ENCODE measurements at places on chromosomes 5 and 9.

DNA sequence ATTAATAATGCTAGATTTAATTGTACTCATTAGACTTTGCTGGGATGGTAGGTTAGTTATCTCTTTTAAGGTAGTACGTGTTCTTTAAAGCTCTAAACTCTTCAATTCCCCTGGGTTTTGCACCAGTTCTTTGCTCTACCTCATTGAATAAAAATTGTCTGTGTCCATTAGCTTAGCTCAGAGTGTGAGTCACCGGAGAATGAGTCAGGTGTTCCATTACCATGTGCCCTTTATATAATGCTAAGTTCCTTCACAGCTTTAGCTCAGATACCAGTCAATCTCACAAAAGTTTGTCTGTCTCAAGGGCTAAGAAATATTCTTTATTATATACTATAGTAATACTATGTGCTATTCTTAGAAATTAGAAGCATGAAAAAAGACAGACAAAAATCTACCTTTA lies 339.4 kb downstream of the PRELID2 start:
- DNase-seq: no peak

GRCh38 chr5:131224387-131225201 lies 39.3 kb upstream of the CDC42SE2 start:
- no peak for DNase-seq

DNA sequence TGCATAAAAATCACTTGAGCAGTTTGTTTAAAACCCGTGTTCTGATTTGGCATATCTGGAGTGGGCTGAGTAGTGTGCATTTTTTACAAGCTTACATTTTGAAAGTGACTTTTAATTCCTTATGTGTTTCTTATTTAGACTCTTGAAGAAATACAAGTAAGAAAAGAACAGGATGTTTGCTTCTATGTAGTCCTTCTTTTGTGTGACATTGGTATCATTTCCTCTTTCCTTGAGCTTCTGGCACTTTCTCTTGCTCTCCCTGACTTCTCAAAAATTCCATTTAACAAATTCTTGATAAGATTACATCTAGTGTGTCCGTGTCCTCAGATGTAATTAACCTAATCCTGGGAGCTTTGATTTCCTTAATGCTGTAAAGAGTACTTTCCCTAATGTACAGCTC lies 12.5 kb downstream of the GARNL3 start:
- no peak for DNase-seq

DNA sequence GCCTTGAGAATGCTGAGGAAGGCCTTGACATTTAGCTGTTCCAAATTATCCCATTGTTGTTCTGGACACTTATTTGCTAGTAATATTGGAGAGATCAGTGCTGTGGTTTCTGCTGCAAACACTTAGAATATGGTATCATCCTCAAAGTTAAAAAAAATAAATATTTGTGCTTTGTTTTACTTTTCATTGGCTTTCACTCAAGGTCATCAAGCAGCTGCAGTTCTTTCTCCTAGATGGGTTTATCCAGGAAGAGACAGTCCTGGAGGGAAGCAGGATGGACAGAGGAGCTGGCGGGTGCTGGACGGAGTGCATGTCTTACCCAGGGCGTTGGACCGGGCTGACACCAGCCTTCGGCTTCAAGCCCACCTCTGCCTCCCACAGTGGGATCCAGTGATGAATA lies 193.6 kb downstream of the MTRR start:
- no peak for DNase-seq

GRCh38 chr5:88883059-88883835 lies at the start of gene MEF2C:
Gene MEF2C (minus strand): TSS chr5:88883184. CDS start chr5:88823788, 59,396 bp downstream.
- DNase-seq: peak; percentile 11

DNA sequence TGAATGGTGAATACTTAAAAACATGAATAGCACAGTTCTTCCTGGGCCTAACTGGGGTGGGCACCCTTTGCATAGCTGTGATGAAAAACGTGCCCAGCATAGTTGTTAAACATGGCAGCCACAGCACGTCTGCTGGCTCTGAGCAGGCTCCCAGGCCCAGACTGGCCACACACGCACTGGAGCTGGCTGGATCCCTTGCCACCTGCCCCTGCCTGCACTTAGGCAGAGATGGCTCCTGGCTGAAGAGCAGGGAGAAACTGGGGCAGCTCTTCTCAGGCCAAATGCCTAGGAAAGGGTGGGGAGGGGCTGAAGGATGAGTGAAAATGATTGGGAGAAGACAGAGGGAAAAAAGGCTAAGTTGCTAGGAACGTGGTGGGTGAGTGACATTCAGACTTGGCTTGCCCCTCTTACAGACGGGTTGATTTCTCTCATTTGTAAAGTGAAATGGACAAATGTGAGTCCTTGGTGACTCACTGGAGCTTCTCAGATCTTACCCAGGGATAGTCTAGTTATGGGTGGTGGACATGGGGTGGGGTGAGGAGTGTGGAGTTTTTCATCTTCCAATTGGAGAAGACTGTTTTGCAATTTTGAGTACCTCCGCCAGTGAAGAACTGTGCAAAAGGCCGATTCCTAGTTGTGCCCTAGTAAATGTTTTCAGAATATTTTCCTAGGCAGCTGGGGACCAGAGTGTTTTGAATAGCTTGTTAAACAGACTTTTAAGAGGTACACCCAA lies 42.4 kb downstream of the TRIO start:
- peak; percentile 23 for DNase-seq

GRCh38 chr5:67971971-67972821 lies 243.4 kb upstream of the PIK3R1 start:
- DNase-seq: no peak

GRCh38 chr5:76083555-76084495 lies 642 bp downstream of the SV2C start:
- no peak for DNase-seq

GRCh38 chr5:68419637-68420452 lies 204.3 kb downstream of the PIK3R1 start:
- no peak for DNase-seq

- DNase-seq: no peak
Observed at GRCh38 chr5:163407034-163407655, 30.2 kb upstream of the CCNG1 start.

DNA sequence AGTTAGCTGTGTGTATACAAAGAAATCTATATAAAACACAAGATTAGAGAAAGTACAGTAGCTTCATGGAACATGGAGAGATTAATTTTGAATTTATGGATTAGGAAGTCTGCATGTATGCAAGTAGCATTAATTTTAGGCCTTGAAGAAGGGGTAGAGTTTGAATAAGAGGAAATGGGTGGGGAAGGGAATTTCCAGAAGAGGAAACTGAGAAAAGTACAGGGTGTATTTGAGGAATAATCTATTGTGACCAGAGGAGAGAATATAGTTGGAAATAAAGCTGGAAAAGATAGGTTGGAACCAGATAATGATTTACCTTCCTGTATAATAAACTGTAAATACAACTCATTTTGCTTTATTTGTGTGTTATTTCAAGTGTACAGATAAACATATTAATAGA lies 53.6 kb downstream of the CWC27 start:
- no peak for DNase-seq

DNA sequence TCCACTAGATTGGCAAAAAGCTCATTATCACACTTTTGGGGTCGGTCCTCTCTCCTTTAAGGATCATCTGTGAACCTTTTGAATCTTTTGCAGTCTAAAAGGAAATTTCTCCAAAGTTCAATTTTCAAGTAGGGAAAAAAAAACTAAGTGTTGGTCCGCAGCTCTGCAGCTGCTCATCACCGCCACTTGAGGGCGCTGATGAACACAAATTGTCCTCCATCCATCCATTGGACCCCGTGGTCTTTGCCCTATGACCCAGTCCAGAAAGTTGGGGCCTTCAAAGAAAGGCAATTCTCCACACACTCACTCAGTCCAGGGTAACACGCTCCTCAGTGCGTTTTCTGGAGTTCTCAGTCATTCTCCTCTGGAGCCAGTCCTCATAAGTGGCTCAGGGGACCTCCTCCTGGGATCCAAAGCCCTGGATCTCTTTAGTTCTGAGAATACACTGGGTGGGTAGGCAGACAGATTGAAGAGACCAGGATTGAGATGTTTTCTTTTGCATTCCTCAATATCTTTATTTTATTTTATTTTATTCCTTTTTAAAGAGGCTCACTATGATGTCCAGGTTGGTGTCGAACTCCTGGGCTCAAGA lies 63.6 kb upstream of the SLC28A3 start:
- DNase-seq: no peak

- DNase-seq: no peak
Observed at GRCh38 chr9:113996531-113997001, 81.5 kb downstream of the AMBP start.

- DNase-seq: no peak
Observed at GRCh38 chr9:2086116-2086515, 71.0 kb downstream of the SMARCA2 start.

DNA sequence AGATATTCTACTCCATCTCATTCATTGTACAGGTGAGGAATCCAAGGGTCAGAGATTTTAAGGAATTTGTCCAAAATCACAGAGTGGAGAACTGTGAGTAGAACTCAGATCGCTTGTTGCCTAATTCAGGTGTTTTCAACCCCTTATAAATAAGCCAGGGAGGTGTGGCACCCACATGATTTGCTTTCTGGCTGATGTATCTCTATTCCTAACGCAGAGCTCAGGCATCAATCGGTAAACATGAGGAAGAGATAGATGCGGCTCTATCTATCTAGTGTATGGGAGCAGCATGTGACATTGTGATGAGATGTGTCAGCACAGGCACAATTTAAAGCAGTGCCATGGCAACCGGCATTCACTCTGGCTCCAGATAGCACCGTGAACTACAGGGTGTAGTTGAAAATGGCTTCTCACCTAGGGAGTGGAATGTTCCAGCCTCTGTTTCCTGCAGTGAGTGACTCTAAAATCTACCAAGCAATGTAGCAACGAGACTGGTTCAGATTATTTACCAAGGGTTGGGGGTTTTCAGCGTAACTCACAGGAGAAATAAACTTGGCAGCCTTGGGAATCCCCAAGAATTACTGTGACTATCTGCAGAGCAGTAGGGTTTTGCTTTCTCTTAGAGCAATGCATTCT lies 53.4 kb upstream of the SUB1 start:
- DNase-seq: no peak

GRCh38 chr5:168020542-168021294 lies 270.7 kb upstream of the WWC1 start:
- no peak for DNase-seq

DNA sequence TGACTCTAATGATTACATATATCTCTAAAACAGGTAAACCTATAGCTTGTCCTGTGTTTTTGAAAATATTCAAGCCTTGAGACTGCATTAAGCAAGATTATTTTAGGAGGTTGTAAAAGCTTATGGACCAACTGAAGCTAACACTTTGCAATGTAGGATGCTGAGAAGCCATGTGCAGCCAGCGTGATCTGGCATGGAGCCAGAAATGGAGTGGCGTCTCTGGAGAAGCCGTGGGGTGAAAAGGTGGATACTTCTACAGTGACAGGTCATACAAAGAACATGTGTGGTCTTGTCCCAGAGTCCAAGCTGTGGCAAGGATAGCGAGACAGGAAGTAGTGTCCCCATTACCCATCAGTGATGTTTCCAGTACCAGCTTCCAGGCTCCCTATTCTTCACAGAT lies 100.8 kb upstream of the CD180 start:
- no peak for DNase-seq

GRCh38 chr9:86946201-86947145 lies 833 bp downstream of the GAS1 start:
- peak; percentile 85 for DNase-seq

DNA sequence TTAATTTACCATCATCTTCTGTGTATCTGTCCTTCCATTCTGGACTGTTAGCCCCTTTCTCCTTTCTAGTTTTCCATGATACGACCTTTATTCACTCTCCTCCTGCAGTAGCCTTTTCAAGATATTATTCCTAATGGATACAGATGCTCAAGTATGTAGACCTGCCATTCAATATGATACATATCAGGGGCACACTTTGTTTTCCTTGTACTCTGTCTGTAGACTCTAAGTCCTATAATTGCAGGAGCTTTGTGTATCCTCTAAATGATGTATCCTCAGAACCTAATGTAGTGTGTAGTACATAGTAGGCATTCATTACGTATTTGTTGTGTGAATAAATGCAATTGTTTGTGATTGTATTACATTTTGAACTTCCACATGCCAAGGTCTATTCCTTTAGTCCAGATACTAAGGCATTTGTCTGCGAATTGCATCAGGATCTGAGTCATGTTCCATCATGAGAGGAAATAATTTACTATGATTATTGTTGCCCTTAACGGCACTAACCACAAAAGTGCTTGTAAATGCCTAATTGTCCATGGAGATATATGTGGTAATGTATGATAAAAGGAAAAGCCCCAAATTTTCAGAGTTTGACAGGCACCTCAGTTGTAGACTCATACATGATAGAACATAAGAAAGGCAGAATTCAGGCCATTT lies 57.1 kb upstream of the IZUMO3 start:
- no peak for DNase-seq

DNA sequence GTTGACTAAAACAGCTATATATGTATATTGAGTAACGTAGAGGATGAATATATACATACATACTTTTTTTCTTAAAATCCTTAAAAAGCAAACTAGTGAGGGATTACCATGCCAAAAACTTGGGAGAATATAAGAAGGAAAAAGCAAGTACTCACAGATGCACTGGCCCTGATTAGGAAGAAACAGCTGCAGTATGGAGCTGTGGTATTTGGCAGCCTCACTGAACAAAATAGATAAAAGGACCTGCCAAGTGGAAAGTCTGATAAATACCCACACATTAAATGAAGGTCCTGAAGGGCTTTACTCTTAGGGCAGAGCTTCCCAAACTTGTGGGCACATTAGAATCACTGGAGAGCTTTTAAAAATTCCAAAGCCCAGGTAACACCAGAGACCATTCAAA lies 80.6 kb downstream of the FEM1C start:
- no peak for DNase-seq

DNA sequence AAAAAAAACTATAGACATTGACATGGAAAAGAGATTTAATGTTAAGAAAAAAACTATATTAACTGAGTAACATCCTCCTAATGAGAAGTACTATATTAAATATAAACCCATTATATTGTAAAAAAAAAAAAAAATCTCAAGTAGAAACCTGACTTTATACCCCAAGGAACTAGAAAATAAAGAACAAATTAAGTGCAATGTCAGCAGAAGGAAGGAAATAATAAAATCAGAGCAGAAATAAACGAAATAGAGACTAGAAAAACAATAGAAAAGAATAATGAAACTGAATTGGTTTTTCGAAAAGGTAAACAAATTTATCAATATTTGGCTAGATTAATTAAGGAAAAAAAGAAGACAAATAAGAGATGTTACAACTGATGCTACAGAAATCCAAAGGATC lies 329.1 kb upstream of the ZNF608 start:
- no peak for DNase-seq

DNA sequence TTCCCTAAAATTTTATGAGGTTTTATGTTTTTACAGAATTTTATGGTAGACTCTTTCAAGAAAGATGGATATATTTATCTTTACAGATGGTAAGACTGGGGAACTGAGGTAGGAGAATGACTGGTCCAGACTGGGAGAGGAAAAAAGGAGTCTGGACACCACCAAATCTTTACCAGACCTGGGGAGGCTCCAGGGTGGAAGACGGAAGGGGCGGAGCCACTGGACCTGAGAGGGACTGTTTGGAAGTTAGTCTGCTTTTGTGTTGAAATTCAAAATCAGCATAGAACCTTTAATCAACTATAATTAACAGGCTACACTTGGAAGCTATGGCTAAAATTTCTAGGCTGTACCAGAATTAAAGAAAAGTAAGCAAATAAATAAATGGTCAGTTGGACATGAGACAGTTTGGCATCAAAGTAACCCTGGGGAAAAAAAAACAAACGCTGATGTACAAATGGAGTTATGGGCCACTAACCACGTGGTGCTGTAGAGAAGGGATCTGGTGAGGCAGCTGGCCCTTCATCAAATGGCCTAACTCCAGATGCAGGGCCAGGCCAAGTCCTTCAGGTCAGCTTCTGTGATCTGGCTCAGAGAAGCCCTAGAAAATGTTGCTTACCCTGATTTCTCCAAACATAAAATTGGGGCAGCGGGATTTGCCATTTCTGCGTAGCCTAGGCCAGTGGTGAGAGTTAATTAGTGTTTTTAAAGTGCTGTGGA lies 155.1 kb downstream of the ARSB start:
- no peak for DNase-seq
